ENCODE measurements at places on chromosomes 4 and X.
A peak's percentile ranks its signal among the peaks of the same experiment; 100 is the strongest.

GRCh38 chrX:152656890-152657289 is 19.2 kb downstream of the GABRQ start:
- no peak for DNase-seq

GRCh38 chrX:1596676-1597344 is 5.4 kb downstream of the AKAP17A start:
- DNase-seq: no peak

DNA sequence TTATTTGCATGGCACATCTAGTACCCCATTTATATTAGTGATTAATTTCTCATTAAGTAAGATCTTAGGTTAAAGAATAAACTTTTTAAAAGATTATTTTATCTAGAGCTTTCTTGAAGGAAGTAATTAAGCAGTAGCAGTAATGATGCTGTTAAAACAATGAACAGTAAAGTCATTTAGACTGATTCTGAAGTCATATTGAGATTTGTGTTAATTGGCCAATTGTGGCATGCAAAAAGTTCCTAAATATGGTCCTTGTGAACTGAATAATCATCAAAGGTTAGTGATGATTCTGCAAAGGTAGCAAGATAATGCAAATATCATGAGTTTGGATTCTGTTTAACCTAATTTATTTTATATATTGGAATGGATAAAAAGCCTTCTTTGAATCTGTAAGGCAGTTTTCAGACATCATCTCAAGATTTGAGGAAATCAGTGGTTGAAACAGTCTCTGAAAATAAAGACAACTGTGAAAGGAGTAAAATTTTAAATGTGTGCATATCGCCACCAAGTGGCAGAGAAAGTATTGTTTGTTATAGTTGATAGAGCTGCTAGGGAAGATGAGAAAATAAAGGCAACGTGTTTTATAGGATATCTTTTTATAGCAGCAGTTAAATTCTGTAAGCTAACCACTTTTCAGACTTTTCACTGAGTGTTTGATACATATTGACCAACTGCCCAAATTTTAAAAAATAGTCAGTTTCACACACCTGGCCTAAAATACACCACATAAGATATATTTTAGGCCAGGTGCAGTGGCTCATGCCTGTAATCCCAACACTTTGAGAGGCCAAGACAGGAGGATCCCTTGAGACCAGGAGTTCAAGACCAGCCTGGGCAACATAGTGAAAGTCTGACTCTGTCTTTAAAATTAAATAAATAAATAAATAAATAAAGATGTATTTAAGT is 79.6 kb downstream of the CCKAR start:
- peak; percentile 33 for DNase-seq

- DNase-seq: no peak
These were observed 348.9 kb upstream of the FTHL17 start for GRCh38 chrX:31420711-31421151.

DNA sequence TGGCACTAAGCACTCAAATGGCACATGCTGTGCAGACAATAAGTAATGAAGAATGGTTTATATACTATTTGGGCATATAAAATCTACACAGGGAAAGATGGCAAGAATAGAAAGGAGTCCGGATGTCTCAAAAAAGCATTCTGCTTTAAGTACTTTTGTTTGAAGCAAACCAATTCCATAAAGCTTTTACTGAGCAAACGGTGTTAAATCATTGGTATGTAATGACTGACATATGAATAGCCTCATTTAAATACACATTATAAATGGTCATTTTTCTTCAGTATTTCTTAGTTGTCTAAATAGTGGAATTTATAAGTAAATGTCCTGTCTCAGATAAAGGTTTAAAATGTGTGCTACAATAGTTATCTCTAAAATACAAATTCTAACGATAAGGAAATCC is 6.0 kb downstream of the FBXO8 start:
- no peak for DNase-seq

Measured in activated CD8-positive, alpha-beta T cell treated with anti-CD3 and anti-CD28 coated beads for 36 hours (primary cell).